ENCODE measurements at places on chromosomes 6 and 20.

DNA sequence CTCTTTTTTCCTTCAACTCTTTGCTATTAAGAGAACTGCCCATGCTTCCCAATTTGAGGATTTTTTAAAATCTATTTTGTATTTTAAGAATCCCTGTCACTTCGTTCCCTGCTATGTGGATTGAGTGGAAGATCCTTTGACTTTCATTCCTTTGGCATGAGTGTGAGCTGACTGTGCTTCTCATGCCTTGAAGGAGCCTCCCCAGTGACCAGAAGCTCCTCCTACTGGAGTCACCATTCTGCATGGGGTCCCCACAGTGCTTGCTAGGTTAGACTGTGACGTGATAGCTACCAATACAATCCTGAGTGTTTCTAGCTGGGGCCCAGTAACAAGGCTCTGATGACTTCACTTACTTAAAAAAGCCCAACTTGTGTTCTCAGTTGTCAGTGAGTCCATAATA, 104.4 kb upstream of the LAMP5 start:
- no peak for DNase-seq

- DNase-seq = no peak
Measured at GRCh38 chr6:151904631-151905030, 97.1 kb downstream of the ESR1 start.

DNA sequence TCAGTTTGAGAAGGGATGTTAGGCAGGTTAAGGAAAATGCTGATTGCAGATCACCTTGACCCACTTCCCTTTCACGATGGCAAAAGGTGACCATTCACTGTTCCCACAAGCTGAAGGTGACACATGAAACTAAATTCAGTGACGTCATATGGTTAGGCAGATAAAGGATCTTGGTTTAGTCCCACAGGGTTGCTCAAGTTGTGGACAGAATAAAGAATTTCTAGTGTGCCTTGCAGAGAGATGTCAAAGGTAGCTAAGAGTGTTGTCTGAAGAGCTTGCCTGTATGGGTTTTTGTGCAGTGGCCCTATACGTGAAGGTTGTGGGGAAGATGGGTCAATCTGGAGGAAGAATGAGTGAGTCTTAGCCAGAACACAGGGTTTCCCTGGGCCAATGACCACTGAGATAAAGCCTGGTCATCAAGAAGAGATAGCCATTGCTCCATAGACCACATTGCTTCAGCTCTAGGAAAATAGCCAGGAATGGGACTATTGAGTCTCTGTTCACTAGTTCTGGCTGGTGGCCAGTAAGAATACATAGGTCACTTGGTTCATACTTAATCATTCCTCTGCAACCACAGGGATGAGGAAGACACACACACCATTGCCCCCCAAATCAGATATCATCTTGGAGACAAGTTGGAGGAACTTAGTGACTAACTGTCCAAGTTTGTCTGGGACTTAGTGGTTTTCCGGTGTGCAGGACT, 148.5 kb upstream of the ATXN1 start:
- DNase-seq = no peak

DNA sequence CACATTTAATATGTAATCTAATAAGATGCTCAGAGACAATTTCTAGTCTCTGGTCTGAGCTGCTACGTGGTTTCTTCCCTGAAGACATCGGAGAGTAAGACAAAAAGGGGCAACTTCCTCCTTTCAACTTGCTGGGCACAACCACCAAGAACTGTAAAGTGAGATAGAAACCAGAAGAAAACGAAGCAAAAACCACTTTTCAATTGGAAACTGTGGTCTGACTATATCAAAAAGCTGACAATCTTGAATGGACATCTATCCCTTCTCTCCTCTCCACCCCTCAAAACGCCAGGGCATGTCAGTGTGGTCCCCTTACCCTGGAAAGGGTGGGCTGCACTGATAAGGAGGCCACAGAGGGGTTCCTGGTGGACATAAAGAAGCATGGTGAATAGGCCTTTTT, 269.1 kb downstream of the CD83 start:
- no peak for DNase-seq

Measured in esophagus squamous epithelium (tissue), 5 donors.